ENCODE measurements at places on chromosomes 2 and 18.

- DNase-seq: no peak
Measured at GRCh38 chr2:28636491-28636890, 115.1 kb upstream of the PPP1CB start.

DNA sequence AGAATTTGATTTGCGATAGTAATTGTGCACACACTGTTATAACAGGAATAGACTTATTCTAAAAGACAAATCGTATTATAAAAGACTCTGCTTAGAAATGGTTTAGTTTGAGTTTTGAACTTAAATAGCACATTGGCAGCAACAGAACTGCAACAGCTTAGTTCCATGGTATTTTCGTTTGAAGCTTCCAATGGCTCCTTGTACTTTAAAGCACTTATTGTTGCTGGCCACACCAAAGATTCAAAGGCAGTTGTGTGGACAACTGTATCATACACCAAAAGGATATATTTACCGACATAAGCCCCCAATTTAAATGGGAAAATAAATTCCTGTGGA is 627 bp downstream of the WIPF1 start:
- no peak for DNase-seq

DNA sequence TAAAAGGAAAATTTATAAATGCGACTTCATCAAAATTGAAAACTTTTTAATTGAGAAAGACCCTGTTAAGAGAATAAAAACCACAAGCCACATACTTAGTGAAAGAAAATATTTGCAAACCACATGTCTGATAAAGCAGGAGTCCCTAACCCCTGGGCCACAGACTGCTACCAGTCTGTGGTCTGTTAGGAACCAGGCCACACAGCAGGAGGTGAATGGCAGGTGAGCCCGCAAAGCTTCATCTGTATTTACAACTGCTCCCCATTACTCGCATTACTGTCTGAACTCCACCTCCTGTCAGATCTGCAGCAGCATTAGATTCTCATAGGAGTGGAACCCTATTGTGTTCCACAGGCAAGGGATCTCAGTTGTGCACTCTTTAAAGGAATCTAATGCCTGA is 95.5 kb upstream of the CRACDL start:
- no peak for DNase-seq

DNA sequence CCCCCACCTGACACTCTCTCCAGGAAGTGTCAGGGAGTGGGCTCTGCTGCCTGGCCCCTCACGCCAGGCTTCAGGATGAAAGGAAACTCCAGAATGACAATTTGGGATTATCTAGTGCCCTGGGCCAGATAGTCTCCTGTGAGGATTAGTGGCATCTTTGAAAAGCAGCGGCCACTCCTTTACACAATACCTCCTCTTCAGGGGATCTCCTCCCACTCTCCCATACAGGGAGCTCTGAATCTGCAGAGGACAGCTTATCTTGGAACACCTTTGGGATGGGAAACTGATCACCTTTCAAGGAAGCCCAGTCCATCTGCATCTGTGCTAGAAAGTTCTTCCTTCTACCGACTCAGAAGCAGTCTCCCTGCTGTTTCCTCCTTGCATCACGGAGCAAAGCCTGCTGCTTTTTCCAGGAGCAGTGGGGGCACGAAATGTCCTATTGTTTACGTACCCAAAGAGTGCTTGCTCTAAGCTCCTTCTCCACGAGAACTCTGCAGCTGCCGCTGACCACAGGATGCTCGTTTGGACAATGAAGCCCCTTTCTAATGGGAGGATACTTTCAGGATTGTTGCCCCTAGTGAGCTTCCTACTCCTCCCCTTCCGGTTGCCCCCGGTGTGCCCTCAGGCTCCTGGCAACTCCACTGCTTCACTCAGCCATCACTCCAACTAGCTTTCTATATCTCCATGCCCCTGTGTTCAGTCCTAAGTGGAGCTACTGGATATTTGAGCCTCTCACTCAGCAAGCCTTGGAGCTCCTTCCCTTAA is 31.5 kb downstream of the SIX3 start:
- no peak for DNase-seq

DNA sequence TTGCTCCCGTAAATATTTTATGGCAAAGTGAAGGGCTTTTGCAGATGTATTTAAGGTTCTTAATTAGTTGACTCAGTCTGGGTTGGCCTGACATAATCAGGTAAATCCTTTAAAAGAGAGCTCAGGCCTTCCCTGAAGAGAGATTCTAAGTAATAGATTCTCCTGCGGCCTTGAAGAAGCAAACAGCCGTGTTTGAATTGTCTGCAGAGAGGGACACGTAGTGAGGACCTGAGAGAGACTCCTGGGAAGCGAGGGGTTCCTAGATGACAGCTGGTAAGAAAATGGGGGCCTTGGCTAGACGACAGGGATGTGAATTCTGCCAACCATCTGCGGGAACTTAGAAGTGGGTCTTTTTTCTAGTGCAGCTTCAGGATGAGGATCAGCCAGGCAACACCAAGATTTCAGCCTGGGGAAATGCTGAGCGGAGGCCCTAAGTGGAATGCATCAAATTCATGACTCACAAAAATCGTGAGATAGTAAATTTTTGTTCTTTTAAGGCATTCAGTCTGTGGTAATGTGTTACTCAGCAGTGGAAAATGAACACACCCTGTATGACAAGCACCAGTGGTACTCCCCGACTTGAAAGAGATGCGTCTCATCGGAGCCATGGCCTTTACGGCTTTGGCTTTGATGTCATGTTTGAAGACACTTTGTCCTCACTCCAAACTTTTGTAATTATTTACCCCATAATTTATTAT is 62.1 kb upstream of the SMIM21 start:
- DNase-seq: no peak
